Activated naive CD4-positive, alpha-beta T cell treated with anti-CD3 and anti-CD28 coated beads, Interleukin-2, amount 10 ng/mL, durations not matched to agents 7 days and 5 days (primary cell): ENCODE measurements at places on chromosomes 12 and 14.

DNA sequence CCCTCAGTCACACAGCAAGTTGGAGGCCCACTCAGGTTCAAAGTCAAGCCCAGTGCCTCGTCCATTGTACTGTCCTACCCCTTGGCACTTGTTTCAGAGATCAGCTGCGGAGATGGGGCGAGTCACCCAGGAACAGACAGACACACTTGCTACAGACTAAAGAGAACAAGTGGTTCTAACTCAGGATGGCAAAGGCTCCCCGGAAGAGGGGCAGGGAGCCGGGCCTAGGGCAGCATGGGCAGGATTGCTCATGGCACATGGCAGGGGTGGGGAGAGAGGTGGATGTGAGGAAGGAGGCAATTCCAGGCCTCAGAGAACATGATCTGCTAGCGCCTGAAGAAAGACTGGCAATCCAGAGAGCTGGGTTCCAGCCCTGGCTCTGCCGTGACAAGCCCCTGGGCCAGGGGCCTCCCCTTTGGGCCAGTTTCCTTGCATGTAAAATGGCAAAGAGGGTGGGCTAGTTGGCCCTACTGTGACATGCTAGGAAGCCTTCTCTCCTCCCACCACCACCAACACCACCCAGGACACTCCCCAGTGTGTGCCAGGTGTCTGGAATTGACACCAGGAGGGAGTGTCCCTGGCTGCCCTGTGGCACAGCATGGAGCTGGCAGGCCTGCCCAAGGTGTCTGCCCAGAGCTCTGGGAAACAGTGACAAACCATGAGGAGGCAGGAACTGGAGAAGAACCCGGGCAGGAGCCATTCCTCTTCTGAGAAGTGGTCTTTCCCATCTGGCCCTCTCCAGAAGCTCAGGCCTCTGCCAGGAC, 24.0 kb upstream of the IRF2BPL start:
- DNase-seq, result no peak

- no peak for DNase-seq
Observed at GRCh38 chr12:92107094-92107493, 38.6 kb downstream of the BTG1 start.

DNA sequence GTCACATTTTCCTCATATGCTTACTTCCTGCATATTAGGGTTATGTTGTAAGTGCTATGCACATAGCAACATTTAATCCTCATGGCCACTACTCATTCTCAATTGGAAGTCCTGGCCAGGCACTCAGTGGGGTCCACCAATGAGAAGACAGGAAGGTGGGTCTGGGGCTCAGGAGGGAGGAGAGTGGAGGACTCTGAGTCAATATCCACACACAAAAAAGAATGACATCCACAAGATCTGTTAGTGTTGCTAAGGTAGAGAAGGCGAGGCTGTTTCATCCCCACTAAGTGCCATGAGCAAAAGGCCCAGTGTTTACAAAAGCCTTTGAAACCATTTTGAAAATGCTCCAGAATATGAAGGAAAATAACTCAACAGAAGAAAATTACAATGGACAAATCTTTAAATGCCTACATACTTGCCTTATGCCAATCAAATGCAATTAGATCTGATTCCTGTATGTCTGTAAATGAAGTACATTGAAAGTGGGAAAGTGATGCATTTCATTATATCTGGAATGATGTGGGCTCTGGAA, 53.9 kb downstream of the EID3 start:
- no peak for DNase-seq

DNA sequence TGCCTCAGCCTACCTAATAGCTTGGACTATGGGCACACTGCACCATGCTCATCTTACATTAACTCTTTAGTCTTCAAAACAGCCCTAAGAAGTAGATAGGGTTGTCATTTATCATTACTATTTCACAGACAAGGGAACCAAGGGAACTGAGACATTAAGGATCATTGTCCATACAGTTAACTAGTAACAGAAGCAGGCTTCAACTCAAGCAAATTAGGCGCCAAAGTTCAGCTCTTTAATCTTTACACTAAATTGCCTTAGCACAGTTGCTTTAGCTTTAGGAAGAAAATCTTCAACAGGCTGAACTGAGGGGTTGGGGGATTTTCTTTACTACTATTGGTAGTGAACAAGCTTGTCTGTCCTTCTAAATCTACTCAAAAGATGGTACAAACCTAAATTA, 68.8 kb upstream of the CAND1 start:
- no peak for DNase-seq

- peak; percentile 63 for DNase-seq
Observed at GRCh38 chr14:32073537-32074189, 3.4 kb upstream of the ARHGAP5 start.

GRCh38 chr14:20278414-20278813, 27.3 kb downstream of the TTC5 start:
- no peak for DNase-seq

DNA sequence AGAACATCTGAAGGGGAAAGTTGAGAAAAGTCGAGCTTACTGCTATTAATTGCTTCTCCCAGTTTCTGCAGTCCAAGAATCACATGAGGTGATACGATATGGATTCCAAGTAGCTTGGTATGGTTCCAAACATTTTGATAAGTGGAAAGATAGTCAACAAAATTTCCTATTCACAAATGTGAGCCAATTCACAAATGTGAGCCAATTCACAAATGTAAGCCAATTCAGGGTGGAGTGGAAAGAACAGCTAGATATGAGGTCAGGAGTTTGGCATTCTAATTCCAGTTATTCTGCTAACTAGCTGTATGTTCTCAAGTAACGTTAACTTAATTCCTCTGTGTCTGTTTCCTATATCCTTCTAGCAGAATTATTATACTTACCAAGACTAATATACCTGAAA, 37.6 kb upstream of the DHRS4 start:
- DNase-seq, result no peak

- no peak for DNase-seq
Observed at GRCh38 chr14:96092936-96093335, 53.8 kb downstream of the C14orf132 start.

GRCh38 chr12:49962861-49963765, 1.4 kb downstream of the AQP5 start:
- no peak for DNase-seq

- no peak for DNase-seq
Observed at GRCh38 chr12:80813820-80814219, 97.1 kb downstream of the MYF5 start.

DNA sequence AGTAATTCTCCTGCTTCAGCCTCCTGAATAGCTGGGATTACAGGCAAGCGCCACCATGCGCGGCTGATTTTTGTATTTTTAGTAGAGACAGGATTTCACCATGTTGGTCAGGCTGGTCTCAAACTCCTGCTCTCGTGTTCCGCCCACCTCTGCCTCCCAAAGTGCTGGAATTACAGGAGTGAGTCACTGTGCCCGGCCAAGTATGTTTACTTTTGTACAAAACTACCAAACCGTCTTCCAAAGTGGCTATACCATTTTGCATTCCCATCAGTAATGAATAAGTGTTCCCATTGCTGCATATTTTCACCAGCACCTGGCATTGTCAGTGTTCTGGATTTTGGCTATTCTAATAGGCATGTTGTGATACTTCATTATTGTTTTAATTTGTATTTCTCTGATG, 8.4 kb upstream of the KRT6A start:
- no peak for DNase-seq

DNA sequence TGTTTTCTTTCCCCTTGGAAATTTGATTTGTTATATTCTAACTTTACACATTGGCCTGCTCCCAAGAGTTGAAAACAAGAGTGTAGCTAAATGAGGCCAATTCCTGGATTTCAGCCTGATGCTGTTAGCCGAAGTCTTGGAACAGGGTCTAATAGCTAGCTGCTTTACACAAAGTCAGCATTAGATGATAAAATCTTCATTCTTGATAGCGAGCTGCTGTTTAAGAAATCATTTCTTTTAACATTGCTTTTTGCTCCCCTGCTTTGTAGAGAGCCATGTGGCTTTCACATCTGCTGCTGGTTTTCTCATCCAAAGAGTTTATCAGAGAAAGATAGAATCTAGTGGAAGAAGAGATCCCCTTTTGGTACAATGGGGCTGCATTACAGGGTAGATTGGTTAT, 22.3 kb downstream of the FBXW8 start:
- no peak for DNase-seq
